ENCODE measurements at places on chromosomes 13 and 19.
A peak's percentile ranks its signal among the peaks of the same experiment; 100 is the strongest.

DNA sequence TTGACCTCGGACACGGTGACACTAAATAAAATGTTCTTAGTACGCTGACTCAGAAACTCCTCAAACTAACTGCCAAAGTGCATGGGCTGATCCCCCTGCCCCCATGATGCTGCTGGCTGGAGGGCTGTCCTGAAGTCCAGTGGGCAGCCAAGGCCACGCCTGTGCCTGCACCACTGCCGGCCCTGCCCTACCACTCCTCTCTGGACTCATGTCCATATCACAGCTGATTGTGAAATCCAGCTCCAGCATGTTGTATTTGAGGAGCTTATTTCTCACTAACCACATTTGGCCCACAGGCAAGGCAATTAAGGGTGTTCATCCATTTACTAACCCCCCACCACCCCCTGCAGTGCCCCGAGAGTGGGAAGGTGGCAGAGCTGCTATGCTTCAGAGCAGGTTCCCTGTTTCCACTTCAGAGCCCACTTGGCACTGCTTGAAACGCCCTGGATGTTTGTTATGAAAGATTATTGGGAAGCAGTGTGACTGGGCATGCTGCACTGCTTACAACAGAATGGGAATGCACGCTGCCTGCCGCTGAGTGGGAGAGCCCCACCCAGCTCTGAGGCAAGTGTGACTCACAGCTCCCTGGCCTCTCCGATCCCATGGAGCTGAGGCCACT, 114.0 kb downstream of the UQCRFS1 start:
- DNase-seq: peak; percentile 39

GRCh38 chr13:72127031-72127430, 260.0 kb upstream of the DACH1 start:
- no peak for DNase-seq

GRCh38 chr19:6743714-6744380, 4.4 kb downstream of the TRIP10 start:
- DNase-seq: no peak

- DNase-seq: no peak
Measured at GRCh38 chr19:5949792-5950305, 28.1 kb downstream of the RANBP3 start.
